ENCODE measurements at places on chromosomes 5 and 9. TPM values are rescaled to one million over a fixed set of nuclear protein-coding genes. Genes with fewer than 3 reads are reported as not detected.

The MTX3 gene
- total RNA-seq: 10.4 TPM

- no peaks in the 10 kb centered on the region for H3K36me3 ChIP-seq
- no peak for DNase-seq
- H3K4me3 ChIP-seq: no peak overlapping the region
These were observed 30.3 kb downstream of the SLC25A46 start for GRCh38 chr5:110769000-110769681.

DNA sequence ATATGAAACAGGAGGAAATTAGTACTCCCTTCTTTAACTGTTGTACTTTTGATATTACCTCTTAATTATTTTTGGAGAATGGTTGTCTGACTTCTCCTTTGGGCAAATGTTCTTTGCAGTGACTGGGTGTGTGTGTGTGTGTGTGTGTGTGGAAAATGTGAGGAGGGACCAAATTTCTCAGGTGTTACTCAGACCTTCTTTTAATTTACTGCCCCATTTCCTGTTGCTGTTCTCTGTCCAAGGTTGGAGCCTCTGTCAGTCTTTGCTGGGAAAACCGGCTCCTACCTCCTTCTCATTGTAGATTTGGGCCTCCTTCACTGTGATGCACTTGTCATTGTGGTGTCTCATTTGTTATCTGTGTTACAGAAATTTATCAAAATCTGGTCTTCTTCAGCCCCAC, 68.4 kb downstream of the PBX3 start:
- no peak for DNase-seq
- no peak overlapping the region for H3K4me3 ChIP-seq
- H3K4me1 ChIP-seq: peaks cover 3% of the 10 kb centered on the region
- no peak overlapping the region for H3K27ac ChIP-seq

DNA sequence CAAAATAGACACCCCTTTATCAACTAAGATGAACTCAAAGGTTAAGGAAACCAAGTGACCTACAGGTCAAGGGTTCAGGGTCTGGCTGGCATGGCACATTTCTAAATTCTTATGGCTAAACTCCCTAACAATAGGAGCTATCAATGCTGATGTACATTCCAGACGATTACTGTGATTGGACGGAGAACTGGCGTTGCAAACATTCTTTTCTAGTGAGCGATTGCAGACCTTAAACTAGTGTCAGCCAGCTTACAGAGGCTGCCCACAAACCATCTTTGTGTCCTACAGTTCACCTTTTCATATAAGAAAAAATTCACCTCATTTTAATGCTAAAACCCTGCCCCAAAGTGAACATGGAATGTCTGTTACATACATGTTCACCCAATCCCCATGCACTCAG, 382.9 kb downstream of the MAT2B start:
- H3K36me3 ChIP-seq: no peaks in the 10 kb centered on the region
- H3K4me3 ChIP-seq: no peak overlapping the region
- no peaks in the 10 kb centered on the region for H3K27me3 ChIP-seq
- DNase-seq: no peak
- no peaks in the 10 kb centered on the region for H3K4me1 ChIP-seq

The SNCB gene
- total RNA-seq: 0.32 TPM

The ARSK gene
- total RNA-seq: 2.4 TPM

DNA sequence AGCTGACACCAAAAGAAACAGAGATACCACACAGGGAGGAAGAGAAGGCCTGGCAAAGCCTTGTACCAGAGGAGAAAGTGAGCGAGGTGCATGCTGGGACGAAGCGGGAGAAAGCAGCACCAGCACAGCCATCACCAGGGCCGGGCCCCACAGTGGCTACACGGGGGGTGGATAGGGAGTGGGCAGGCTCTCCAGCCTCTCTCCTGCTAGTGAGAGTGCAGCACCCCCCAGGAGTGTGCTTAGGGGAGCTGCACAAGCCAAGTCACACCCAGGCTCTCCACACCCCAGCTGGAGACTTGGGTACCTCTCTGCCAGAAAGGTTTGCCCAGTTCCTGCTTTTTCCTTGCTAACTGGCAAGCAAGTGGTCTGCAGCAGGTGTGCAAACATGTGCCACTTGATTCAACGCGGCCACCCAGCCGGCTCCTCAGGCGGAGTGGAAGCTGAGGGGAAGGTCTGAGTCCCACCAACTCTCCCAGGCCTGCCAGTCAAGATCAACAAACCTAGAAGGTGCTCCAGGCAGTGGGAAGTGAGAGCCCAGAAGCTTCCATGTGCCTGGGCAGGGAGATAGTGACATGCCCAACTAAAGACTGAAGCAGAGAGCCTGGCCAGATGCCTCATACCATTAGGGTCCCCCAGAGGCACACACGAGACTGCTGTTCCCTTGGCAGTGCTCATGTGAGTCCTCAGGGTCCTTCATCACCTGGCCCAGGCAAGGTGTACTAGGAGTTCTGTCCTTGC, 39.9 kb downstream of the BICD2 start:
- H3K4me1 ChIP-seq: peaks cover 4% of the 10 kb centered on the region
- no peak overlapping the region for H3K4me3 ChIP-seq
- no peak overlapping the region for H3K27ac ChIP-seq
- H3K36me3 ChIP-seq: no peaks in the 10 kb centered on the region

The FAM78A gene
- 11.9 TPM for total RNA-seq

The PCDHA1 gene
- not detected for total RNA-seq

- H3K27me3 ChIP-seq: no peaks in the 10 kb centered on the region
- no peak overlapping the region for H3K4me3 ChIP-seq
- H3K27ac ChIP-seq: no peak overlapping the region
- no peak for DNase-seq
These were observed 358.8 kb upstream of the ADAMTS16 start for GRCh38 chr5:4781299-4781698.

The PCDHB5 gene
- 0.71 TPM for total RNA-seq

- DNase-seq: no peak
- H3K27me3 ChIP-seq: no peaks in the 10 kb centered on the region
- H3K36me3 ChIP-seq: no peaks in the 10 kb centered on the region
- no peak overlapping the region for H3K27ac ChIP-seq
- H3K4me3 ChIP-seq: no peak overlapping the region
These were observed 48.1 kb upstream of the SPTLC1 start for GRCh38 chr9:92163276-92163675.

- peak; percentile 30 for DNase-seq
- peaks cover 3% of the 10 kb centered on the region for H3K27me3 ChIP-seq
These were observed 1.4 kb downstream of the DAB2 start for GRCh38 chr5:39423331-39423751.

The PDE6A gene
- 0.05 TPM for total RNA-seq

DNA sequence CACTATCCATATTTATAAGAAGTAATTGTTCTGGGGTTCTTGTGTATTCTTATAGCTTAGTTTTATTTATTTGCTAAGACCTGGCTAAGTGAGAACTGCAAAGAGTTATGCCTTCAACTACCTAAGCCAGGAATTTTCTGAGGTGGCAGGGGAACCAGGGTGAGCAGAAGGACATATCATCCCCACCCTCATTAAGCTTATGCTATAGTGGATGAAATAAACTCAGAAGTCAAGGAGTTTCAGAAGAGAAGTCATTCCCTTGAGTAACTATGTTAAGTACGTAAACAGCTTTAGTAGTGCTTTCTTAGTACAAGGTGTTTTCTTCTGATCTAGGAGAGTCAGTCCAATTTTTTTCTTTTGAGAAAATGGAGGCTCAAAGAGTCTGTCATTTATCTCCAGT, 41.7 kb downstream of the STK32A start:
- no peaks in the 10 kb centered on the region for H3K36me3 ChIP-seq
- DNase-seq: no peak
- no peaks in the 10 kb centered on the region for H3K4me1 ChIP-seq
- H3K27me3 ChIP-seq: no peaks in the 10 kb centered on the region
- no peak overlapping the region for H3K27ac ChIP-seq
- no peak overlapping the region for H3K4me3 ChIP-seq

GRCh38 chr9:106893088-106893487, 30.1 kb downstream of the ZNF462 start:
- H3K27me3 ChIP-seq: no peaks in the 10 kb centered on the region
- no peak for DNase-seq
- peak overlapping the region; percentile 81 for H3K27ac ChIP-seq
- peaks cover 74% of the 10 kb centered on the region for H3K4me1 ChIP-seq

GRCh38 chr5:83377131-83377865, 94.2 kb upstream of the VCAN start:
- DNase-seq: no peak
- no peaks in the 10 kb centered on the region for H3K4me1 ChIP-seq
- H3K27me3 ChIP-seq: no peaks in the 10 kb centered on the region
- no peak overlapping the region for H3K4me3 ChIP-seq
- no peak overlapping the region for H3K27ac ChIP-seq

DNA sequence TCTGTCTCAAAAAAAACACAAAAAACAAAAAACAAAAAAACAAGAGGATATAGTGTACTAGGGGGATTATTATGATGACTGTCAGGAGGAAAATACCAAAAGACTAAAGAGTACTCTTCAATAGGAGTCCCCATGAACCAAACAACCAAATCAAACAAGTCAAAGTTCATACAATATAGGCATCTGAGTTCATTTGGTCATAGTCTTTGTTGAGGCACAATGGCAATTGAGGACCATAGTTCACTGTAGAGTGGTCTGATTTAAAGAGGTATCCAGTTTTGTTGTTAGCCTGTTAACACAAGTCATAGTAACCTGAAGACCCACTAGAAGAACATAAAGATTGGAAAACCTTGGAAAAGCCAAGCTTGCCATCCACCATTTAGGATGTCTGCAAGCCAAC, 11.3 kb upstream of the UBTD2 start:
- no peaks in the 10 kb centered on the region for H3K36me3 ChIP-seq
- H3K4me1 ChIP-seq: no peaks in the 10 kb centered on the region
- H3K27ac ChIP-seq: no peak overlapping the region
- no peaks in the 10 kb centered on the region for H3K27me3 ChIP-seq
- no peak overlapping the region for H3K4me3 ChIP-seq

The PCDHB10 gene
- total RNA-seq: 0.29 TPM

DNA sequence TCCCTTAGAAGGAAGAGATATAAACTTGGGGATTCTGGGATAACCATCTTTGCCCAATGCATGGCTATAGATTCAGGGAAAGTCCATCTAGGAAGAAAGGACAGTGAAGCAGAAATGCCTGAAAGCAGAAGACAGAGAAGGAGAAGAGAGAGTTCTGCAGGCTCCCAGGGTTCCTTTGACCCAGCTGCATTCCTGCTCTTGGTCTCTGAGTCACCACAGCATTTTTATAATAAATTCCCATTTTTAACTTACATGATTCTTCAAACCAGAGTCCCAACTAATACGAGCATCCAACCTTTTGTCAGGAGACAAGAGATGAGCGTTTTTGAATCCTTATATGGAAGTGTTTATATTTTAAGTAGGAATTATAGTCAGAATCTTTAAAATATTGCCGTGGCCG, 12.0 kb upstream of the AOPEP start:
- no peaks in the 10 kb centered on the region for H3K36me3 ChIP-seq
- H3K27me3 ChIP-seq: no peaks in the 10 kb centered on the region
- H3K4me3 ChIP-seq: no peak overlapping the region
- H3K4me1 ChIP-seq: no peaks in the 10 kb centered on the region
